ENCODE measurements at places on chromosomes 6 and 20.

DNA sequence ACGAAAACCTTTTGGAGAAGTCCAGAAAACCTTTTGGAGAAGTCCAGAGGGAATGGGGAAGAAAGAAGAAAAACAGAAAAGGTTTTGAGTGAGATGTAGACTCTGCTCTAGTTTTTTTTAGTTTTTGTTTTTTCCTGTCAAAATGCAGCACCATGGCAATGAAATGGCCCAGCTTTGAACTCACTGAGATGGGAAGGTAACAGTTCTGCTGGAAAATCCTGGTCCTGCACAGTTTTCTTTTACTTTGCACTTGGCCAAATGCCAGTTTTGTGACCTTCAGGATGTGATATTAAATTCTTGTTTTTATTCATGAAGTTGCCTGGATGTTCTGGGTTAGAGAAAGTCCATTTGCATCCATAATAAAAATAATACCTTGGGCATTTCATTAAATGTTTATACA is 145.7 kb downstream of the CFAP61 start:
- no peak for DNase-seq

GRCh38 chr20:6767536-6768227 is at the start of gene BMP2:
BMP2 (plus strand) TSS chr20:6767686; CDS start chr20:6770127, 2,441 bp downstream.
- no peak for DNase-seq

- DNase-seq, result no peak
Observed at GRCh38 chr6:170485159-170485558, 67.9 kb downstream of the PSMB1 start.

DNA sequence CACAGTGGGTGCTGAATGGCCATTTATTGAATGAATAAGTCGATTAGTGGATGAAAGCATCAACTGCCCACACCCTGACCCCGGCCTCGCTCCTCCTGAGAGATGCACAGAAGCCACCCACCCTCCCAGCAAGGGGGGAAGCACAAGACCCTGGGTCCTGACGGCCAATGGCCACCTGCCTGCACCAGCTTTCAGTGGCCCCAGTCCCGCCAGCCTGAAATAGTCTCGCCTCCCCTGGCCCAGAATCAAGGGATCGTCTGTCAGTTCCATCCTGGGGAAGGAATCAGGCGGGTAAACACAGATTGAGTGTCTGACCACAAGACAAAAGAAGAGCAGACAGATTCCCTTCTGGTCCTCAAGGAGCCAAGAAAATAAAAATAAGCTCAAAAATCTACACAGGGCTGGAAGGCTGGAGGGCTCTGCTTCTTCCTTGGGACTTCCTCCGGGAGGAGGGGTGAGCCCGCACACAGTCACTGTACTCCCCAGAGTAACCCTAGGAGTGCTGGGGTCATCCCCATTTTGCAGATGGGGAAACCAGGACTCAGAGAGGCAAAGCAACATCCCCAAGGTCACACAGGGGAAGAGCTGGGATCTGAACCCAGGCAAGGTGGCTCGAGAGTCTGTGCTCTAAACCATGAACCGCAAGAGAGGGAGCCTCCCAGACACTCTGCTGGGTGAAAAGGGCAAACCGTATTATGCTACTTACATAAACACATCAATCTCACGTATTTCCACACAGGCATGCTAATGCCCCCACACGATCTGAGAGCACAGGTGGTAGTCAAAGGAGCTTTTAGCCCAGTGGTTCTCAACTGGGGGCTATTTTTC is 7.8 kb downstream of the PREX1 start:
- DNase-seq, result no peak

DNA sequence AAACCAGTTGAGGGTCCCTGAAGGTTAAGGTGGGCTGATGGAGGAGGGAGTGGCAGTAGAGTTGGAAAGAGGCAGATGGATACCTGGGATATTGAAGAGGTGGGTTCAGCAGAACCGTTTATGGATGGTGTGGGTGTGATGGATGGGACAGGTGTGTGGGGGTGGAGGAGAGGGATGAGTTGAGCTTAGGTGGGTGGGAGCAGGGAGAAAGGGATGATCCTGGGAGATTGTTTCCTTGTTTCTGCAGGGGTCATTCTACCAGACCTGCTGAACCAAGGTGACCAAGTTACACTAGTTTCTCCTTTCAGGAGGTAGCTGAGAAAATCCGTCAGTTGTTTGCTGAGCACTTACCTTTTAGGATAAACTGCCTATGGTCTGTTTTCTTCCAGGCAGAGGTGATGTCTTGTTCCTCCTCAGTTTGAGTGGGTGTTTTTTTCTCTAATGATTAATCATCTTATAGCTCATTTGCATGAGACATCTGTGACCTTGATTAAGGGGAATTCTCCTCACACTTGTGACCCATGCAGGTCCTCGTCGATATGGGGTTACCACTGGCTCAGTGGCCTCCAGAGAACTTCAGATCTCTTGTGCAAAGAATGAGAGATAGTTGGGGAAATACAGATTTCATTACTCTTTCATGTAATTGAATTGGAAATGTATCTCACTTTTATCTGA is 53.0 kb downstream of the FARS2 start:
- no peak for DNase-seq
